ENCODE measurements at places on chromosomes 12 and 14. TPM values are rescaled to one million over a fixed set of nuclear protein-coding genes. Genes with fewer than 3 reads are reported as not detected.

The FAM234B gene
- total RNA-seq, result 6.3 TPM

The PLEKHG7 gene
- total RNA-seq, result 0.68 TPM

DNA sequence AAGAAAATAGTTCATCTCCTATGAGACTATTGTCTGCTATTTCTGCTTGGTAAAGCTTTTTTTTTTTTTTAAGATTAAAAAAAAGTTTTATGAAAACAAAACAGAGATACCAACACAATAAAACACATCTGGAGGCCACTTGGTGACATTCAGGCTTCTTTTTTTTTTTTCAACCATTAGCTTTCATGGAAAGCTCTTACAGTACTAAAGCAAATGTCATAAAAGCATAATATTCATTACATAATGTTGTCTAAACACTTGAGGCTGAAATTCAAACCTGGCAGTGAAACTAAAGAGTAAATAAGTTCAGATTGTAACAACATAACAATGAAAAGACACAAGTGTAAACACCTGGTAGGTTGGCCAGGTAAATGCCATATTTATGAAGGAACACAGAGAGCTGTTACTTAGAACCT is 14.7 kb downstream of the PRICKLE1 start:
- no peak overlapping the region for H3K4me3 ChIP-seq
- no peaks in the 10 kb centered on the region for H3K36me3 ChIP-seq
- no peak for DNase-seq
- peaks cover under 1% of the 10 kb centered on the region for H3K4me1 ChIP-seq
- H3K27me3 ChIP-seq, result no peaks in the 10 kb centered on the region

GRCh38 chr12:69097619-69098368 is 141.6 kb upstream of the CPSF6 start:
- H3K36me3 ChIP-seq, result no peaks in the 10 kb centered on the region
- DNase-seq, result peak; percentile 82
- H3K4me3 ChIP-seq, result no peak overlapping the region
- no peaks in the 10 kb centered on the region for H3K27me3 ChIP-seq
- H3K4me1 ChIP-seq, result peaks cover 18% of the 10 kb centered on the region
- no peak overlapping the region for H3K27ac ChIP-seq

DNA sequence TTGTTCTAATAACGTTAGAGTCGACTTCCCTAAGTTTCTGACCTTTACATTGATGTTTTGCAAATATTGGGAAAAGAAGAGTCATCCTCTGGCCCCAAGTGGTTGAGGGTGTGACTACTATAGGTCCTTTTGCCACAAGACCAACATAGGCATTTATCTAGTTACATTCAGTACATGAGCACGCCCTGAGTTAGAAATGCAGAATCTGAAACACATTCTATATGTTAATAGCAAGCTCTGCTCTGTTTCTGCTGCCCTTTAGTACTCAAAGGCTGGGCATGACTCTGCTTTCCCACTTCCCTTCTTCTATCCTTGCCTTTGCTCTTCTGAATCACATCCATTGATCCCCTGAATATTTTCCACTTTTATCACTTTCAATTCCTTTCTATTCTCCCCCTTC is 115.1 kb upstream of the PTPRB start:
- DNase-seq, result no peak
- no peak overlapping the region for H3K27ac ChIP-seq
- no peak overlapping the region for H3K4me3 ChIP-seq

GRCh38 chr14:78566026-78566858 is 396.1 kb downstream of the NRXN3 start:
- peak; percentile 43 for DNase-seq
- no peak overlapping the region for H3K27ac ChIP-seq
- peaks cover 3% of the 10 kb centered on the region for H3K4me1 ChIP-seq
- H3K27me3 ChIP-seq, result no peaks in the 10 kb centered on the region
